Stimulated activated CD8-positive, alpha-beta memory T cell treated with anti-CD3 and anti-CD28 coated beads, Interleukin-15, amount 100 ng/mL, for 1 hour (primary cell): ENCODE measurements at places on chromosomes 11 and 22.

GRCh38 chr11:120918257-120918656 is 105.6 kb upstream of the TBCEL start:
- DNase-seq: no peak

DNA sequence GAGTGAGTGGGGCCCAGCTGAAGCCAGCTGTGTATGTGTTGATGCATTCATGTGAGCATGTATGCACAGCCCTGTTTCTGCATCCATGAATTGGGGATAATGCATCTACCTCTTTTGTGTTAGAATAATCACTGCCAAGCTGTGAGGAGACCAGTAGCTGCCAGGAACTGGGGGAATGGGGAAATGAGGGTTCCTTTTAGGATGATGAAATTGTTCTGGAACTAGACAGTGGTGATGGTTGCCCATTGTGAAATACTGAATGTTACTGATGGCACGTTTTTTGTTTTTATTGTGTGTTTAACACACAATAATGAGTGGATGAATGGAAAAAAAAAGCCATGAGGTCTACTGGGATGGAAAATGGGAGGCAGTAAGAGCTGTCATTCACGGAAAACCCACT is 45.3 kb upstream of the WNT11 start:
- DNase-seq: no peak

DNA sequence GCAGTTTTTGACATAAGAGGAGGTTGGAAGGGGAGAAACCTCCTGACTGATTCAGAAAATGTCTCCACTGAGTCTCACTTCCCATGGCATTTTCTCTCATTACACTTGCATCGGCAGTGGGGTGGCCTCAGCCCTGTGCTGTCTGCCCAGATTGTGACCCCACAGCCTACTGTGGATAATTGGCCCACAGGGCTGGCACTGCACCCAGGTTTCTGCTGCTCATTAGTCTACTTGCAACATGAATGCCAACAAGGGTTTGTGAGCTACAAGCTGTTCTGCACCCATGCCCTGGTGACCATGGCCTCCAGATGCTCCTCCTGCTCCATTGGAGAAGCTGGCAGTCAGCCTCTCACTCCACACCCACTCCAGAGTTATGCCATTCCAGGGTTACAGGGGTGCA is 296.0 kb downstream of the CTTN start:
- DNase-seq: no peak

DNA sequence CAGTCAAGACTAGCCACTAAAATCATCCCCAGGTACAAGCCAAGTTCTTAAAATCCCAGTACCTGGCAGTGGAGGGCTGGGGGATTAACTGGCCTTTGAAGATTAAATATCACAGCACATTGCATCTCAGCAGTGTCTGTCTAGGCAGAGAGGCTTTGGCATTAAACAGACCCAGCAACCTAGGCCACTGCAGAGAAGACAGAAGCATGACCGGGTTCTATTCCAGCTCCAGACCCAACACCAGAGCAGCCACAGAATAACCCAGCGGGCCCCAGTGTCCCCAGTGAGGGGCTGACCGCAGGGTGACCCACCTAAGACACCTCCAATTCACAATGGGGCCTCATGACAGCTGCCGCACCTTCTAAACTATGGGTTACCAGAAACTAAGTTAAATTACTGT is 88.2 kb downstream of the SHANK2 start:
- no peak for DNase-seq

GRCh38 chr11:10857459-10857708 is 469 bp downstream of the ZBED5 start:
- peak; percentile 16 for DNase-seq

DNA sequence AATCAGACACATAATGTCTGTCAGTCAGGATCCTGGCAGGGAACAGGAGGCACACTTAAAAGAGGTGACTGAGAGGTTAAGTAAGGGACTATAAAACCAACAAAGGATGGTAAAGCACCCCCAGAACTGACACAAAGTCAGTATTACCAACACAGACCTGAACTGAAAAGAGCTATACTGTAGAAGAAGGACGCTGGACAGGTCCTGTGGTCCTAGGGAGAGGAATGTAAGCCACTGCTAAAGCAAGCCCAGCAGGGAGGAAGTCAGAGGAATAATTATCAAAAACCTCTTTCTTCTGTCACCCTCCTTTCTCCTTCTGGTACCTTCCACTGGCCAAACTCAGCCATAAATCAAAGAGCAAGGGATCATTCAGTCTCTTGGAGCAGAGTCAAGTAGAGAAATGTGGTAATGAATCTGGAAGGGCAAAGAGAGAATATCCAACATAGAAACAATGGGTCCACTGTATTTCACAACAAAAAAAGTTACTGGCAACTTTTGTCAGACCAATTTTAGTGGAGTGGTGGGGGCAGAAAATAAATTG is 33.4 kb upstream of the ANGPTL5 start:
- no peak for DNase-seq
